ENCODE measurements at places on chromosomes 7 and 10.

DNA sequence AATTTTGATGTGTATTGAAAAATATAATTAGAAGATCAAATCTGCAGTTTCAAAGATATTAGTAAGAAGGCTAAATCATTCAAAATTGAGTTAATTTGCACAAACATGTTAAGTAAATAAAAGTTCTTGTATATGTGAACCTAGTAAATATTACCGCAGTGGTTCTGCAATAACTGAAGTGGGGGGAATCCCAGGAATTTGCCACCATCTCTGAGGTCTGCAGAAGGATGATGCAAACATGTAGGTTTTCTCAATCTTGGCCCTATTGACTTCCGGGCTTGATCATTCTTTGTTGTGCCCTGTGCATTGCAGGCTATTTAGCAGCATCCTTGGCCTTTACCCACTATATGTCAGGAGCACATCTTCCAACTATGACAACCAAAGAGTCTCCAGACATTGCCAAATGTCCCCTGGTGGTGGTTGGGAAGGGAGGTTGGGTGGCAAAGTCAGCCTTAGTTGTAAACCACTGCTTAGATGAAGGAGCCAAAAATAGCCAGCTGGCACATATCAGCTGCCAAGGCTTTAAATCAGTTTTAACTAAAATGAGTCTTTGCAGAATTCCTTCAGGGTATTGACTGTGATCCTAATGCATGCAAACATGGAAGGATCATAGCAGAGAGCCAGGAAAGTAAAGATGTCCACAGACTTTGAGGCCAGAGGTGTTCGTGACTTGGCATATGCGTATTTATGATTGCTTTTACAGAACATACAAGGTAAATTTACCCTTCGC, 146.3 kb downstream of the TRIL start:
- DNase-seq = no peak

GRCh38 chr10:78336402-78336791, 302.7 kb downstream of the RPS24 start:
- DNase-seq = no peak

DNA sequence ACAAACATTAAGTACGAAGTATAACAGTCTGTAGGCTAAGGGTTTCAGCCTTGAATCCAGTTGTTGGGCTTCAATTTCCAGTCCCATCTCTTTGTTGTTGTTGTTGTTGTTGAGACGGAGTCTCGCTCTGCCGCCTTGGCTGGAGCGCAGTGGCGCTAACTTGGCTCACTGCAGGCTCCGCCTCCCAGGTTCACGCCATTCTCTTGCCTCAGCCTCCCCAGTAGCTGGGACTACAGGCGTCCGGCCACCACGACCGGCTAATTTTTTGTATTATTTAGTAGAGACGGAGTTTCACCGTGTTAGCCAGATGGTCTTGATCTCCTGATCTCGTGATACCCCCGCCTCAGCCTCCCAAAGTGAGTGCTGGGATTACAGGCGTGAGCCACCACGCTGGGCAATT, 464.9 kb downstream of the ANKRD7 start:
- DNase-seq = no peak

DNA sequence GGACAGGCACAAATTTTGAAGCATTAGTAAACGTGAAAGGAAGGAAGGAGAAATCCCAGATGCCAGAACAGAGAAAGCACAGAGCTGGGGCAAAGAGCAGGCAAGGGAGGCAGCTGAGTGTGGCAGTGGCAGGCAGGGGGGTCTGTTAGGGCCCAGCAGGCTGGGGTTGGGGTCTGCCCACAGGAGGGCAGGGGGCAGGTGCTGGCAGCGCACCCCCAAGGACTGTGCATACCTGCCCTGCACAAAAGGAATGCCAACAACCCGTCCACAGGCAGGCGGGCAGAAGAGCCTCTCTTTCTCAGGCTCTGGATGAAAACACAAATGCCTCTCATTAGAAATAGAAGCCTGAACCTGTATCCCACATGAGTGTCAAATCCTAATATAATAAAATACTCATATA, 552.3 kb downstream of the PTPRN2 start:
- no peak for DNase-seq
